ENCODE measurements at places on chromosomes 5 and 9. TPM values are rescaled to one million over a fixed set of nuclear protein-coding genes. Genes with fewer than 3 reads are reported as not detected.

TCF7 gene
- total RNA-seq, result 0.57 TPM

MRPS30 gene
- total RNA-seq, result 72.6 TPM

PCDHGA5 gene
- total RNA-seq, result 0.72 TPM

SLC2A6 gene
- 19.0 TPM for total RNA-seq

FOXI1 gene
- total RNA-seq, result not detected

AGXT2 gene
- total RNA-seq, result not detected

IL7R gene
- total RNA-seq, result 2.1 TPM

SPARC gene
- total RNA-seq, result 1,783 TPM

IGFBPL1 gene
- 0.29 TPM for total RNA-seq

NR6A1 gene
- total RNA-seq, result 1.2 TPM

RFK gene
- 69.3 TPM for total RNA-seq

GPR151 gene
- not detected for total RNA-seq

UBTD2 gene
- total RNA-seq, result 30.2 TPM

C9 gene
- 0.13 TPM for total RNA-seq

CENPH gene
- 21.1 TPM for total RNA-seq

ARHGEF39 gene
- total RNA-seq, result 1.5 TPM

DNAJA1 gene
- 165 TPM for total RNA-seq

EPB41L4A gene
- 26.1 TPM for total RNA-seq

SLC26A2 gene
- total RNA-seq, result 28.2 TPM

NAIP gene
- 5.2 TPM for total RNA-seq

FBLL1 gene
- 0.07 TPM for total RNA-seq

BAAT gene
- total RNA-seq, result 0.07 TPM

NMUR2 gene
- not detected for total RNA-seq

CDH12 gene
- not detected for total RNA-seq

PCDHB16 gene
- total RNA-seq, result 0.07 TPM

ARRDC1 gene
- total RNA-seq, result 14.8 TPM

NR2F1-AS1 gene
- total RNA-seq, result 21.5 TPM

SLC6A3 gene
- not detected for total RNA-seq

NUDCD2 gene
- 9.7 TPM for total RNA-seq

MPDZ gene
- 77.3 TPM for total RNA-seq

MARCHF3 gene
- total RNA-seq, result 61.0 TPM

POLR3G gene
- total RNA-seq, result 41.1 TPM

PCA3 gene
- 2.2 TPM for total RNA-seq

CDX1 gene
- total RNA-seq, result not detected

HDHD3 gene
- total RNA-seq, result 6.0 TPM

TAF11L10 gene
- not detected for total RNA-seq

GAPT gene
- total RNA-seq, result under 0.01 TPM

ANKRD31 gene
- total RNA-seq, result 0.07 TPM

PCDHB13 gene
- 0.22 TPM for total RNA-seq

All from thoracic aorta endothelial cell (primary cell).